Stimulated activated CD4-positive, alpha-beta T cell treated with anti-CD3 and anti-CD28 coated beads, Interleukin-15, amount 100 ng/mL, for 1 hour (primary cell): ENCODE measurements at places on chromosomes 5 and 9.

- no peak for DNase-seq
Observed at GRCh38 chr9:136943291-136944211, 987 bp downstream of the FBXW5 start.

- DNase-seq, result no peak
Observed at GRCh38 chr9:121598167-121598964, 53.1 kb upstream of the DAB2IP start.

DNA sequence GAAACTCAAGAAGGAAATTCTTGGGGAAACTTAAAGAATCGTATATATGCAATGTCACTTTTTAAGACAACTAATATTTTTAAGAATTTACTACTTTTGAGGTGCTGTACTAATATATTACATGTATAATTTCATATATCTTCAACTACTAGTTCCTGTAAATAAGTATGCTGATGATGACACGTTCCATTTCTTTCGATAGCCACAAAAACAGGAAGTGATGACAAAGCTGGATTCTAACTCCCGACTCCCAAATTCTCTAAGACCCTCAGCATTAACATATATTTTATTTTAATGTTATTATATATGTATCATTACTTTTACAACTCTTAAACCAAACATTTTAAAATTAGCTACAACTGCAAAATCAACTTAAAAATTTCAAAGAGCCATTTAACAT is 74.8 kb downstream of the STK32A start:
- no peak for DNase-seq

DNA sequence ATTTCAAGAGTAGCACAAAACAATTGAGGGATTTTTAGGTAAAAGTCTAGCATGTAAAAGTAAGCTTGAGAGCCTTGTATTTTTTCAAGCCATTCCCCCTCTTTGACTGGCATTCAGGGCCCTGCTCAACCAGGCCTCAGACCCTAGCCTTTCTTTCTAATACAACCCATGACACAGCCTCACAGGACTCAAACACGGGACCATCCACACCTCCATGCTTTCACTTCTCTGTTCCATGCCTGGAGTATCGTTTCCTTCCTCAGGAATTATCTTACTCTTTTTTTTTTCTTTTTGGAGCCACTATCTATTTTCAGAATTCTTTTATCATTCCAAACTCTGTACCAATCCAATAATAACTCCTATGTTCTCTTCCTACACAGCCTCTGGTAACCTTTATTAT is 560.2 kb upstream of the CLINT1 start:
- DNase-seq, result no peak

- DNase-seq, result peak; percentile 21
Observed at GRCh38 chr5:77379558-77380061, 112.5 kb downstream of the WDR41 start.

DNA sequence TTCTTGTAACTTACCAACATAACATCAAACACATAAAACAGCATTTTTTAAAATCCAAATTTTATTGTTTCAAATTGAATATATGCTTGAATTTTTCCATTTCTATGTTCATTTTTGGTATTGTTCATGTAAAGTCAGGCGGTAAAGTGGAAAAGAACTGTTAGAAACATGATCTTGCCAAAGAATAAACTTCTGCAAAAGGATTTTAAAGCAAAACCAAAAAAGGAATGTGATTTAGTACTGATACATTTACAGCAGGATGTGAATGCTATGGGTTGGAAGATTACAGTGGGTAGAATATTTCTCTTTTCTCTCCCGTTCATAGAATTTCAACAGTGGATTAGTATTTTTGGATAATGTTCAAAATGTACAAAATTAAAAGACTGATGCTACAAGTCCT is 277.2 kb upstream of the MPDZ start:
- no peak for DNase-seq

DNA sequence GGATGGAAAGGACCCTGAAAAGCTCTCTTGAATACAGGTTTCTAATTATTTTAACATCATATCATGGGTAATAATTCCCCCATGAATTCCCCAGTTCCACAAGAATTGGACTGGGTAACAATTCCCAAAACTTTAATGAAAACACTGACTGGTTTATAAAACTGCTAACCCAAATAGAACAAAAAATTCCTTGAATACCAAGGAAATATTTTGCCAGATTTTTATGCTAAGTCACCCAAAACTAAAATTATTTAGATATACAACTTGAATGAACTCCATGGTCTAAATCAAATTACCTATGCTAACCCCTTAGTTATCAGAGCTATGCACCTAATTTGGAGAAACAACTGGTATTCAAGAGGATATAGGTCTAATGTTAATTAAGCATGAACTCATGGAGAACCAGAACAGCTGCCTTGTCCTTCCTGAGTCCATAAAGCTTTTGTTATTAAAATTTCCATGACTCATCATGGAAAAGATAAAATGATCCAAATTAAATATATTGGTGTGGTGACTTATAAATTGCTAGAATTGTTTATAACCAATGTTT is 164.9 kb upstream of the TUT7 start:
- DNase-seq, result no peak

- no peak for DNase-seq
Observed at GRCh38 chr9:89591274-89592212, 13.3 kb upstream of the GADD45G start.

GRCh38 chr5:131463656-131464055 is 171.4 kb downstream of the RAPGEF6 start:
- no peak for DNase-seq

- no peak for DNase-seq
Observed at GRCh38 chr5:97544678-97545077, 361.6 kb upstream of the RIOK2 start.

- DNase-seq, result no peak
Observed at GRCh38 chr5:16929831-16930230, 6.3 kb downstream of the MYO10 start.

GRCh38 chr5:54709096-54709495 is 191.5 kb downstream of the SNX18 start:
- DNase-seq, result no peak

GRCh38 chr5:39226100-39226451 is 6.7 kb upstream of the FYB1 start:
- no peak for DNase-seq

DNA sequence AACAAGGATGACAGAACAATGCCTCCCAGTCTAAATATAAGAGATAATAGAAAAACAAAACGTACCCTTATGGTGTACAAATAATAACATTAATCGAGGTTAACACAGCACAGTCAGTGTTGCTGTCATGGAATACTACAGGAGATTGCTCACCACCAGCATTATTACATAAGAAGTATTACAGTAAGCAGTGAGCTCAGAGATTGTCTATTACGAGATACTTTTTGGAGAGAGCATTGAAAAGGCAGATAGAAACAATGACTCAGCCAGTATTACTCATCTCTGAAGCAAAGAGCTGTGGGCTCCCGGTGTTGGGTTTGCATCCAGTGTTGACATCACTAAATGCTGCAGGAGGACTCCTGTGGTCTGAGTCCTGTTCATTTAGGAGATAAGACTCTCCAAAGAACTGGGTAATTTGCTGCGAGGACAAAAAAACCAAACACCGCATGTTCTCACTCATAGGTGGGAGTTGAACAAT is 191.9 kb upstream of the SEMA6A start:
- DNase-seq, result no peak

DNA sequence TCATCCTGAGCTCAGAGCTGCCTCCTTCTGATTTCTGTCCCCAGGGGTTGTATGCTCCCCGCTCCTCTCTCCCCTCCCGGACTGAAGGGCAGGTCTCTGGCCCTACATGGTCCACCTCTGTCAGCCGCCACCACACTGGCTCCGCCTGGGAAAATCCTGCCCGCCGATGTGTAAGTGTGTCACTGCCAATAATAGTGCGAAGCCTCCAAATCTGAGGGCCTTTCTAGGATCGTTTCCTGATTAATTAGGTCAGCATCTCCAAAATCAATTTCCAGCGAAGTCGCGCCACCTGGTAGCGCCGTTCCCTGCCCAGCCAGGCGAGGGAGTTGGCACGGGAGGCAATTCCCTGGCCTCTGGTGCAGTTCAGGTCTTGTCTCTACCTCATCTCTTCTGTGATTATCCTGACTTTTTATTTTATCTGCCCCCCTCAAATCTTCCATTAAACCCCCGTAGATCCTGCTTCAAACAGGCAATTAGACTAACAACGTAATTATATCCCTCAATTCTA is 73.5 kb downstream of the ZNF618 start:
- DNase-seq, result no peak

GRCh38 chr5:30380228-30380627 is 813.3 kb upstream of the CDH6 start:
- no peak for DNase-seq

- DNase-seq, result no peak
Observed at GRCh38 chr5:10685115-10685521, 75.9 kb downstream of the DAP start.

GRCh38 chr9:37555786-37556185 is 20.4 kb downstream of the FBXO10 start:
- DNase-seq, result no peak

DNA sequence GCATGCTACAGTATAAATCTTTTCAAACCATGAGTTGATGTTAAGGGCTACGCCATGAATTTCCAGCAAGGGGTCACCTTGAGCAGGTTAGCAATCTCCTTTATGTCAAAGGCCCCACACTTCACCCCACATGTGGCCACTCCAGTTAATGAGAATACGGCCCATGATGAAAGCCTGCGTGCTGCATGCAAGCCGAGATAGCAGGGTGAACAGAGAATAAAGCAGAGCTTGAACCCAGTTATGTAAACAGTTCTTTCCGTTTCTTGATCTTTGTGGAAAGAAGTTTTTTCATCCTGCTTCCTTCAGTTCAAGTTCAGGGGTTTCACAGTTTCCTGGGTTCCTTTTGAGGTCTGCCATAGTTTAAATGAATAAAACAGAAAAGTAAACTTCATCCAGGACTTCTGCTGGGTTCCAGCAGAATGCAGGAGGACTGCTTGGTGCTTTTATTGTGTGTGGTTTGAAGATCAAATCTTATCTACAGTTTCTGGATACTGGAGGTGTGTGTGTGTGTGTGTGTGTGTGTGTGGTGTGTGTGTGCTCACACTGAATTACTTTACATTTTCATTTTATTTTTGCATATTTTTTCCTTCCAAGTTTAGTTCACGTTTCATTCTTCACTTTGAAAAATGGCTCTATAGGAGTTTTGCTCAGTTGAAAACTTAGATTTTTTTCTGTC is 87.1 kb downstream of the HMHB1 start:
- no peak for DNase-seq

- no peak for DNase-seq
Observed at GRCh38 chr5:142717582-142718215, 31.8 kb upstream of the FGF1 start.

DNA sequence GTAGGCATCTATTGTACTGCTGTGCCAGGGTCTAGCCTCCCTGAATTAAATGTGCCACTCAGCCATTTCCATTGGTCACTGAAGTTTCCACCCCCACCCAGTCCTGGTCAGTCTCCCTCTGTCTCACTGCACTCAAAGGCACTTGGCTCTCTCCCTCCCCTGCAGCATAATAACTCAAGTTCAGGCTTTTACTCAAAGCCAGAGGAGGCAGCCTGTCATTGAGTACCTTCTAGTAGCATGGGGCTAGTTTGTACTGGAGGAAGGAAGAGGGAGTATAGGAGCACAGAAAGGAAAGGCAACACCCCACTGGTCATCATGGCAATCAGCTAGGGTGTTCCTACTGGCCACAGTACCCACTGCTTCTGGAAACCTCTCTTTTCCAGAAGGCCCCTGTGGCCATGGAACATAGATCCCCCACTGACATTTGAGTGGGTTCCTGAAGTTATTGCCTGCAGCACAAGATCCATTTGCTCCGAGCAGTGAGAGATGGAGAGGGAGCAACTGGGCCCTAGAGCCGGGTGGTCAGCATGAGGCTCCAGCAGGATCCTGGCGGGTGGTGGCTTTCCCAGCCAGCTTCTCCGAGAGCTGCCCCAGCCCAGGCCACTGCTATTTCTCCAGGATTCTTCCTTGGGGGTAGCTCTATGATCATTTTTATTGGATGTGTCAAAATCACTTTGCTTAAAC is 89.9 kb upstream of the CPEB4 start:
- no peak for DNase-seq

DNA sequence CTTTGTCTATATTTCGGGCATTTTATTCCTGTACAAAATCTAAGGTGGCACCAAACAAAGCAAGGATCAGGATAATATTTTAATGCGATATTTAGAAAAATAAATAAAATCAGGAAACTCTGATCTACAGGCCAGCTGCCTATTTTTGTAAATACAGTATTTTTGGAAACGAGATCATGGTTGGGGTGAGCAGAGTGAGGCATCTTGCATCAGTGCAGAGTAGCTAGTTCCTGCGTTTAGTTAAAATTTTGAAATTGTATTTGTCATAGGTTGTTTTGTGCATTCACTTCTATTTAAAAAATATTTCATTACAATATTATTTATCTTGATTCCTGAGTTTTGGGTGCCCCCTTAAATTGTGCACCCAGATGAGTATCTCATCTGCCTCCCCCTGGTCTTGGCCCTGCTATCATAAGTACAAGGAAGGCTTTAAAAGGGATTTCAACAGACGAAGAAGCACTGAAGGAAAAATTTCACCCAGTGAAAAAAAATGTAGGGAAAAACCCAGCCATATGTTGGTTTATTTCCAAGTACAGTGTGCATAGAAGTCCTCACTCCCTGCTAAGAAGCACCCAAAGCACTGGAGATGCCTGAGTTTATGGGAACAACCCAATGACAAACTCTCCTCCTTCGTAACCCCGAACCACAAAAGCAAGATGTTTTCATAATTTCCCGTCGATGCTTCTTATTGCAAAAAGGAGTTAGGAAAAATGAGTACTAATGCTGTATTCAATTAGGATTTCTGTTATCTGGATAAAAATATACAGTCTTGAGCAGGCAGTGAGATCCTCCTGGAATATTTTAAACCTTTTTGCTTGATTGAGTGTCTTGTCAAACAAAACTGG is 304.7 kb upstream of the CLINT1 start:
- DNase-seq, result no peak

GRCh38 chr5:142017832-142018427 is 5.1 kb upstream of the GNPDA1 start:
- DNase-seq, result no peak

DNA sequence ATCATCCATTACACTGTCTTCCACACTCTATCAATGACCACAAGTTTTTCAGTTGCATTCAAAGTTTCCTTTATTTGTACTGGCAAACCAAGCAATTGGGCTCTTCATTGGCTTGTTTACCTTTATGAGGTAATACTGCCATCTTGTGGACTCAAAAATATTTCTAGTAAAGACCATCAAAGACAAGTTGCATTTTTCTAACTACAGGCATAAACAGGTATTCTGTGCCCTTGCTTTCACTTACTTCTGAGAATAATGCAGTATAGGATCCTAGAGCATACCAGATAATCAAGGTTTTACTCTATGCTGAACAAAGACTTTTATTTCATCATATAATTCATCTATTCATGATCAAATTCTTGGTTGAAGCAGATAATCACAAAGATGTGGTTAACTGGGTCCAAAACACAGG is 173.7 kb upstream of the POU5F2 start:
- no peak for DNase-seq

- DNase-seq, result no peak
Observed at GRCh38 chr5:109529520-109529919, 119.7 kb upstream of the PJA2 start.

GRCh38 chr9:37083654-37084053 is 36.7 kb upstream of the ZCCHC7 start:
- no peak for DNase-seq

GRCh38 chr5:168291342-168291963 is at the start of gene WWC1:
TSS of gene WWC1 (plus strand) at chr5:168291645. CDS start at chr5:168292153, 508 bp downstream.
- peak; percentile 15 for DNase-seq
